Panc1 (cell line): ENCODE measurements at places on chromosomes 7 and 10.

DNA sequence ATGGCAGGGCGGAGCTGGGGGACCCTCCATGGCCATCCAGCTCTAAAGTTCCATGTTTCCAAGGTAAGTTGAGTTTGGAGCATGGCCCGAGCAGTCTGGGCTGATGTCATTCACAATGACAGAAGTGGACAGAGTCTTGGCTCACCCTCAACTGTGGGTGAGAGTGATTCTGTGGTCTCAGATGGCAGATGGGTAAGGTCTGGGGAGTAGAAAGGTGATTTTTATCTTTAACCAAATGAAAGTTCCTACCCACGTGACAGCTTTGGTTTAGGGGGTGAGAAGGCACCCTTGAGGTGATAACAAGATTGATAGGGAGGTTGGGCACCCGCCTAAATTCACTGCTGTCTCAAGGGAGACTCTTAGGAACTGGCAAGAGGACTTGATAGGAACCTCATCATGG, 57.6 kb upstream of the PDZD8 start:
- no peak for DNase-seq

- no peak for DNase-seq
These were observed 210.3 kb downstream of the TRIL start for GRCh38 chr7:28747854-28748253.

DNA sequence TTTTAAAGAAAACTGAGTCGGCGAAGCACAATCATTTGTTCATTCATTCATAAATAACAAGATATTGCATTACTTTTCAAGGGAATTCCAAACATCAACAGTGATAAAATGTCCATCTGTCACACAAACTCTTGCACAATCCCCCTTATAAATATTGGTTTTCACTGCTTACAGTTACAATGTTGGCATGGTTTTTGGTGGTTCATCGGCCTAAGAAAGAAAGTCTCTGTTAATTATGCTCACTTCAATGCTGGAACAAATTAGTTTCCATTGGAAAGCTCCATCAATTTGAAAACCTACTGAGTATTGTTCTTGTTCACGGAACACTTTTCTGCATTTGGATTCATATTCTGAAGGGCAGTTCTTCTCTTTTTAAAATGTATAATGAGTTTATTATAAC, 188.5 kb downstream of the JAZF1 start:
- no peak for DNase-seq

GRCh38 chr7:137871170-137871915, 24.6 kb upstream of the DGKI start:
- DNase-seq = no peak

DNA sequence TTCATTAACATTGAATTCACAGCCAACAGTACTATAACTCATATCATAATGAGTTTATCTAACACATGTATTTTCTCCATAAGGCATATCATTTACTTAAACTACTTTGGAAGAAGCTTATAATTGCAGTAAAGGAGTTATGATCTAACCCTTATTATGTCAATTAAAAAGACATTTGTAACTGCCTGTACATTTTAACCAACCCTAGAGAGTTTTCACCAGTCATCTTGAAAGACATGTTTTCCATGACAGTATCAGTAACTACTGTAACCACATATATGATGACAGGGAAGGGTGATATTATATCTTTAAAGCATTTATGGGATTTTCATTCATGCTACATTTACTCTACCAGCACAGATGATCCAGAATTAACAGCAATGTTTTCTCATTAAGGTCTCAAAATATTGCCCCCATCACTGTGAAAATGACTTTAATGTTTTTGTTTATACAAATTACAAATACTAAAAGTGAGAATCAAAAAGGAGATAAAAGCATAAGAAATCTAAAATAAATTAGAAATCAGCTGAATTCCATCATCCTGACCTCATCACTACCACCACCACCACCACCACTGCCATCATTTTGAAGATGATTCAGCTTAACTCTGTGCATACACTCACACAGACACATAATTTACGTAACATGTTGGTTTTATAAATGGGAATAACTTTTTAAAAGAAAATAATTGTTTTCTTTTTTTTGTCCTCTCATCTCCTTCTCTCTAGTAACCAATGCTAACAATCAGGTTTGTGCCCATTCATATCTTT, 53.6 kb downstream of the MKLN1 start:
- DNase-seq = no peak

DNA sequence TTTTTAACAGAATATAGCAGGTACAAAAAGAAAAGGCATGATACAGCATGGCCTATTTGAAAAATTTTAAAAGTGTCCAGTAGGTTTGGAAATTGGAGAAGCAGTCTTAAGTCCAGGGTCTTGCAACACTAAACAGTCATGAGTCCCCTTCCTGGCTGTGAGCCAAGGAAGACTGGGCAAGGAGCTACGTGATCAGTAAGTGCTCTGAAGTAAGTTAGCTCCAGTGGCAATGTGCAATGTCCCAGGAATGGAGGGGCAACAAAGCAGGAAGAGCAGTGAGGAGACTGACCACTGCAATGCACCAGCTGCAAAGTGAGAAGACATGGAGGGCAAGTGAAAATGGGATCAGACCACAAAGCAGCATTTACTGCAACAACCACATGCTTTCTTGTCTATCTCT, 72.9 kb upstream of the GRID1 start:
- no peak for DNase-seq

- no peak for DNase-seq
These were observed 19.1 kb downstream of the TMEM176B start for GRCh38 chr7:150781103-150781502.
